ENCODE measurements at places on chromosomes 6 and 20.
A peak's percentile ranks its signal among the peaks of the same experiment; 100 is the strongest.

GRCh38 chr6:10886691-10887502, at the start of gene SYCP2L:
Gene SYCP2L (plus strand): TSS chr6:10887052. CDS start chr6:10887127, 75 bp downstream.
- DNase-seq, result peak; percentile 64

GRCh38 chr6:106445508-106445878, 85.0 kb downstream of the CRYBG1 start:
- no peak for DNase-seq

DNA sequence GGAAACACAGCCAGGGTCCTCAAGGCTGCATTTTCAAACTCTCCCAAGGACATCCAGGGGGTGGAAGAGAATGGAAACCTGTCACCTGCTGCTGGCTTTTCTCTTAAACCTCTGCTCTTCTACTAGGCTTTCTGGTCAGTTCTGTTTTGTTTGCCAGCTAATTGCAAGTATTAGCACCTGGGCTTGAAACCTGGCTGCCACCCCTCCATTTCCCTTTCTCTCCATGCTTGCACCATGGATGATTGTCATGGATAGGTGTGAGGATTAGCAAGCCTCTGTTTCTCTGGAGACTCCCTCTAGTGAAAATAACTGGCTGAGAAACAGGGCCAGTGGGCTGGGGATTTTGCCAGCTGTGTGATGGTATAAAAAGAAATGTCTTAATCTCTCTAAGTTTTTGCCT, 33.0 kb upstream of the GPR6 start:
- DNase-seq, result no peak

- no peak for DNase-seq
Measured at GRCh38 chr6:132380358-132381029, 20.8 kb downstream of the MOXD1 start.

DNA sequence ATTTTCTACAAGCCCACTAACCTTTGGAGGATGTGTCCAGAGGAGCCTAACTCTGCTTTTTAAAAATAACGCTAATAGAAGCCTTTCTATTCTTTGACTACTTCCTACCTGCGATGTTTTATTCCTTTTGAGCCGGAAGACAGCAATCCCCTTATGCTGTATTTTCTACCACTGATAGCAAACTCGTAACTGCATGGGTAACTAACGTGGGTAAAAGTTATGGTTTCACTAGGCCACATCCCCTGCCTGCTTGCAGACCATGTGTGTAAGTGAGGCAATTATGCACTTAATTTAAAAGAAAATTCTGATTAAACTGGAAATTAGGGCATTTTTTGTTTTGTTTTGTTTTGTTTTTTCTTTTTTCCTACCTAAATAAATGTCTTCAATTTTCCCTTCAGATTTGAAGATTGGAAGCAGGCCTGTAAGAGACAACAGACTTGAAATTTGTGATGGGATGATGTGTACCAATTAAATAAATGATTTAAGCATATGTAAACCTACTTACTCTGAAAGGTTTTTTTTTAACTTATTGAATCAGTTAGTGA, 931 bp downstream of the UFL1 start:
- peak; percentile 35 for DNase-seq

- DNase-seq, result no peak
Measured at GRCh38 chr6:148085631-148086331, 256.9 kb upstream of the SASH1 start.
